ENCODE measurements at places on chromosomes 6 and 20.
A peak's percentile ranks its signal among the peaks of the same experiment; 100 is the strongest.

DNA sequence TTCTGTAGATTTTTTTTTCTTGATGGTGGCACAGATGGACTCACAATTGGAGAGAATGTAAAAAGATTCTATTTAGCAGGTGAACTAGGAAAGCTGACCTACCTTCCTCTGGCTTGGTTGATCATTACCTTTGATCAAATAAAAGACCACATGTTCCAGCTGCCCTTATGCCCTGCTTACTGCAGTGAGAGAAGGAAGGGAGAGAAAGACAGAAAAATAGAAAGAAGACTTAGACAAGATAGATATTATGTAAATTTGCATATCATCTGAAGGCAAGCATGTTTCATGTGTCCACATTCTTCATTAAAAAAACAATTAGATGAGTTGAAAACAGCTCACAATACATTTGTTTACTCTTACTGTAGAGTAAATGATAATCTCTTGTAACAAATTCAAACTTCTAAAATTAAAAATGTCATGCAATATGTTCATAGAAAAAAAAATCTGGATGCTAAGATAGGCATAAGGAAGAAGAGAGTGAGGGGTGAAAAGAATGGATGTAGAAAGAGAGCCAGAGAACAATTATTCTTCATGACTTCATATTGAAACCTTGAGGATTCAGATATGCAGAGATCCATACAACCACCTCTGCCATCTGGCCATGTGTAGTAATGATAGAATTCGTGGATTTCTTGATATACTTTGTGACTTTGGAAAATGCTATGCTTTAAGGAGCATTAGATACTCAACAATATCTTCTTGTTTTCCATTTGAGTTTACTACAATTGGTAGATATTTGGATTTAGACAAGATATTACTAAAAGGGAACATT lies 71.7 kb downstream of the RFX6 start:
- no peak for DNase-seq

DNA sequence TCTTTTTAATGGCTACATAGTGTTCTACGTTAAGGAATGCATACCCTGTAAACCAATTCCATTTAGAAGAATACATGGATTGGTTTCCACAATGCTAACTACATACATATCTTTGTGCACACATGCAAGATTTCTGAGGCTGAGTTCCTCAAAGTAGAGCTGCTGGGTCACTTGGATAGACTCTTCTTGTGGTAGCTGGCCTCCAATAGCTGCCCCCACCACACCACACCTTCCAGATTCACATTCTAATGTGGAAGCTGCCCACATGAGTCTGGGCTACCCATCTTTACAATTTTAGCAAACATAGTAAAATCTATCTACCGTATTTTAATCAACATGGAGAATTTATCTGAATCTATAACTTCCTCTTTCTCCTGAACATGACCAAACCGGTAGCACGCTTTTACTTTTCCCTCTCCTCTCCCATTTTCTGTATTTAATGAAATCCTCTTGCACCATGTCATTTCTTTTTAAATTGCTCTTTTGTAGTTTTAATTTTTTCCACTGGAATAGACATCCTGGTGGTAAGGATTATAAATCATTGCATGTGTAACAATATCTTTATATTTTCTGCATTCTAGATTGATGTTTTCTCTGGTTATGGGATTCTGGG lies 74.7 kb upstream of the CITED2 start:
- DNase-seq: no peak

- DNase-seq: no peak
These were observed 83.0 kb upstream of the SGK1 start for GRCh38 chr6:134400941-134401340.

GRCh38 chr6:54102238-54102637 lies 9.0 kb upstream of the MLIP start:
- DNase-seq: no peak

DNA sequence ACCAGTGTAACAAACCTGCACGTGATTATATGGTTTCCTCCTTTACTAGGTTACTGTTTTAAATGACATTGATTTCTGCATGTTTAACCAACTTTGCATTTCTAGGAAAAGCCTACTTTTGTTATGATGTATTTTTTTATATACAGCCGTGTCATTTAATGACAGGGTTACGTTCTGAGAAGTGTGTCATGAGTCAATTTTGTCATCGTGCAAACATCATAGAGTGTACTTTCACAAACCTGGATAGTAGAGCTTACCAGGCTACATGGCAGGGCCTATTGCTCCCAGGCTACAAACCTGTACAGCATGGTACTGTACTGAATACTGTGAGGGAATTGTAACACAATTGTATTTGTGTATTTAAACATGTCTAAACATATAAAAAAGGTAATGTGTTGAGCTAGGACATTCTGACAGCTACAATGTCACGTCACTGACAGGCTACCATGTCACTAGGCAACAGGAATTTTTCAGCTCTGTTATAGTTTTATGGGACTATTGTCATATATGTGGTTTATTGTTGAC lies 205.3 kb downstream of the PRL start:
- no peak for DNase-seq

DNA sequence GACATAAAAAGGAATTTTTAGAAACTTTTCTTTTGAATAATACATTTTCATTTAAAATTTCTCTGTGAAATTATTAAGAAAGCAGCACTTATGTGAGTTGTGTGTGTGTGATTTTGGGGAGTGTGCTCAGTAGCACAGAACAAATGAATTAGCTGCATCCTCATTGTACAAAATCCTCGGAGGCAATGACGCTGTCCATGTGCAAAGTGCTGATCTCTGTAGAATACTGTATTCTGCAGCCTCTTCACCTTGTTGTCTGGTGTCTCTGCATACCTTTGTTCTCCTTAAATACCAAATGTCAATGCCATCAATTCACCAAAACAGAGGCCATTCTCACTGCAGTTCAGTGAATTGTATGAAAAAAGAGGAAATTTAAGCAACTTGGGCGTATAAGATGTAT lies 838.4 kb downstream of the QKI start:
- peak; percentile 62 for DNase-seq

Data from eye (tissue), 1 donor.